Kidney capillary endothelial cell (primary cell): ENCODE measurements at places on chromosomes 7 and 10.
A peak's percentile ranks its signal among the peaks of the same experiment; 100 is the strongest.

- no peak for DNase-seq
Observed at GRCh38 chr7:104855861-104856260, 158.1 kb upstream of the KMT2E start.

DNA sequence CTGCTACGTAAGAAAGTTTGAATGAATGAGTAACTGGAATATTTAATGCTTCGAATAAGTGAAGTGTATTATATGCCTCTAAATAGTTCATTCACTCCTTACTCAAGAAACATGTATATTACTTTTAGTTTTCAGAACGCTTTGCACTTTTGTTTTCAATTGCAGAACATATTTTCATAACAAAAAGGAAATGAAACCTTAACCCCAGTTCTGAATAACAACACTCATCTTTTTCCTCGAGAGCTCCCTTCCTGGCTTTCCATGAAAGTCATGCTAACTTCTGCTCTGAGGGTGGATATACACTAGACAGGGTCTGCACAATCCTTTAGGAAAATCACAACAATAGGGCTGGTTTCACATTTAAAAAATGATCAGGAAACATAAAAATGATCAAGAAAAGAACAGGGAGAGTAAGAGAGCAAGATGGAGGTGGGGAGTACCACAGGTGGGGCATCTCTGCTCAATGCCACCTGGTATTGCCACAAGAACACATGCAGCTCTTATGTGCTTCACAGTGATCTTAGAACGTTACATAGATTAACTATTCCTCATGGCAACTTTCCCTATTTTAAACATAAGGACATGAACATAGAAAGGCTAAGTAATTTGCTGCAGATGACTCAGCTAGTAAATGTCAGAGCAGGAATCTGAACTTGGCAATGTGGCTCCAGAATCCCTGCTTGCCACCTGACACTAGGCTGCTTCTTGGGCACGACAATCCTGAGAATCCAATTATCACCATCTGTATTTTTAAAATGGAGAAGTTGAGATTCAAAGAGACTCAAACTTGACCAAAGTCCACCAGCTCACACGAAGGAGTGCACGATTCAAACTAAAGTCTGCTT lies 219.5 kb upstream of the AOAH start:
- no peak for DNase-seq

GRCh38 chr10:49486738-49487137 lies 52.2 kb downstream of the ERCC6 start:
- DNase-seq: no peak

GRCh38 chr10:112698818-112699164 lies 251.3 kb upstream of the TCF7L2 start:
- DNase-seq: no peak

DNA sequence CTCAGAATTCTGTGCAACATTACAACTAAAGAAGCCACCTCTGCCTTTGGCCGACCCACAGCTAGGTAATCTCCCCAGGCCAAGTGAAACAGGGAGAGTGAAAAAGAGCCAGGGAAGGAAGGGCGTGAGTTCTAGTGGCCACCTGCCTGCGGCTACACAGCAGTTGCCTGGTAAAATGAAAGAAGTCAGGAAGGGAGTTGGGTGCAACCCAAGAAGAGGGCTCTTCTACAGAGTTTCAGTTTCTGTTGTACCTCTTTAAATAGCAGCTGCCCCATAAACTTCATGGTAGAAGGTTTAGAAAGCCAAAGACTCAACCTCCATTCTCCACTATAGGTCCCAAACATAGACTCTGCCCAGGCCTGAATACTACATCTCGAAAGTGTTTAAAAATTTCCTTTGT lies 76.2 kb upstream of the TMEM168 start:
- no peak for DNase-seq

DNA sequence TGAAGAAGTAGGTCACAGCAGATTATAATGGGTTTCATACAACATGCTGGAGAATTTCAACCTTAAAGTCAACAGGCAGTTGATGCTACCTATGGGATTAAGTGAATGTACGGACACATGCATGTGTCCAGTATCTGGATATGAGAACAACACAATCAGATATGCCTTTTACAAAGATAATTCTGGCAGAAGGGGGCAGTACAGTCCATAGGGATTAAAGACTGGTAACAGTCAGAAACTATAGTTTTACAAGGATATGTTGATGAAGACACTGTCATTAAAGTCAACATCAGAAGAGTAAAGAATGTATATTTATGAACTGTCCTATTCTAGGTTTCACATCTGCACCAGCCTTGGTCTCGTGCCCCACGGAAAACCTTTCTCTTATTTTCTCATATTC lies 41.5 kb downstream of the ANKMY2 start:
- peak; percentile 2 for DNase-seq

- no peak for DNase-seq
Observed at GRCh38 chr7:35694161-35694783, 663 bp downstream of the HERPUD2 start.

- DNase-seq: no peak
Observed at GRCh38 chr7:103082497-103082896, 7.6 kb downstream of the ARMC10 start.

DNA sequence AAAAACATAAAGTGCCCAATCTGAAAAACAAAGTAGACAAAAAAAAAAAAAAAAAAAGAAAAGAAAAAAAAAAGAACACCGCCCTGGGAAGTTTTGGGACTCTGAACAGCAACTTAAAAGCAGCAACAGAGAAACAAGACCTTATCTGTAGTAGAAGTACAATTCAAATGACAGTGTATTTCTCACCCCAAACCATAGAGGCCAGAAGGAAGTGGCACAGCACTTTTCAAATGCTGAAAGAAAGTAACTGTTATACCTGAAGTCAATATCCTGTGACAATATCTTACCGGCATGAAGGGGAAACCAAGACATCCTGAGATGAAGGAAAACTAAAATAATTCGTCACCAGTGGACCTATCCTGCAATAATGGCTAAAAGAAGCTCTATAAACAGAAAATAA lies 112.1 kb downstream of the DNAJC1 start:
- DNase-seq: no peak

- no peak for DNase-seq
Observed at GRCh38 chr7:30813466-30813865, 42.2 kb downstream of the MINDY4 start.

GRCh38 chr7:132751244-132751647 lies 175.0 kb upstream of the PLXNA4 start:
- no peak for DNase-seq

DNA sequence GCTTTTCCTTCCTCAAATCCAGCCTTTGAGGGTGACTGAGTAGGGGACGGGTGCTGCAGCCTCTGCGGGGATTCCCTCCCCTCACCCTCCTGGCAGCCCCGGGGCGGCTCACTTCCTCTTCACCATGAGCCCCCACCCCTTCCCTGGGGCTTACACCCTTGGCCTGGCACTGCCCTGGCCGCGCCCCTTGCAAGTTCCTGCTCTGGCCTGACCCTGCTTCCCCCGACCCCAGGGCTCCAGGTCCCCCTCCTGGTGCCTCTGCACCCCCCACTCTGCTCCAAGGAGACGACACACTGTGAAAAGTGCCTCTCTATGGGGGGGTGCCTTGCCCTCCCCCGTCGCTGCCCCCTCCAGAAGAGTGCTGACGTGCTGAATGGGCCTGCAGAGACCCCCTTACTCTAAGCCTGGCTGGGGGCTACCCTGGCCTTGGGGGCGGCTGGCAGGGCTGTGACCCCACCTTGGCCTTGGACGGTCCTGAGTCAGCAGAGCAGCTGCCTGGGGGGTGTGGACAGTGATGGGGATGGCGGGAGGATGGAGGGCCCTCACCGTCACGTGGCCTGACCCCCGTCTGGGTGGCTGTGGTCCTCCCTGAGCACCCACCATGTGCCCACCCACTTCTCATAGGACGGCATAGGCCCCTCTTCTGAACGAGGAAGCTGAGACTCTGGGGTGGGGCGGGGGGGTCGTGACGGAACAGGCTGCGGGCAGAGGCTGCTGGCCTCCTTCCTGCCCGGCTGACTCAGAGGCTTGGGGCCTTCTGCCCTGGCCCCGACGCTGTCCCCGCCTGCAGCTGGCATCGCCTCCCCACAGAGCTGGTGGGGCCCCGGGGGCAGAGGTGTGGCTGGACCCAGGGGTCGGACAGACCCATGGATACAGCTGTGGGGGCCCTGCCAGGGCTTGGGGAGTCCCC lies 9.8 kb downstream of the LFNG start:
- DNase-seq: peak; percentile 62

- DNase-seq: no peak
Observed at GRCh38 chr10:114967071-114967470, 29.1 kb downstream of the TRUB1 start.

DNA sequence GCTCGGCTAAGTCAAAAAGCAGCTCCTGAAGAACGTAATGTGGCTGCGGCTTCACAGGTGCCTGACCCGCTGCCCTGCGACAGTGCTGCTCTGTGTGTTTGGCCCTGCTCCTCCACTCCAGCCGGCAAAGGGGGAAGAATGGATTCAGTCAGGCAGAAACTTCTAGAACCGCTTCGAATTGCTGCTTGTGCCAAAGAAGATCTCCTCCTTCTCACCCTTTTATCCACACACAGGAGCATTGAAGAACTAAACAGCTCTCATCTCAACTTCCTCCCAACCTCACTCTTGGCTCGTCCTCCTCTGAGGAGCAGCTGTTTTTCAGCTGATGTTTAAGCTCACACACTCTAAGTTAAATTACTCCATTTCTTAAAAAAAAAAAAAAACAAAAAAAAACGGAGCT lies 651.4 kb downstream of the INHBA start:
- no peak for DNase-seq

GRCh38 chr7:98387131-98387530 lies 13.8 kb downstream of the BAIAP2L1 start:
- no peak for DNase-seq

DNA sequence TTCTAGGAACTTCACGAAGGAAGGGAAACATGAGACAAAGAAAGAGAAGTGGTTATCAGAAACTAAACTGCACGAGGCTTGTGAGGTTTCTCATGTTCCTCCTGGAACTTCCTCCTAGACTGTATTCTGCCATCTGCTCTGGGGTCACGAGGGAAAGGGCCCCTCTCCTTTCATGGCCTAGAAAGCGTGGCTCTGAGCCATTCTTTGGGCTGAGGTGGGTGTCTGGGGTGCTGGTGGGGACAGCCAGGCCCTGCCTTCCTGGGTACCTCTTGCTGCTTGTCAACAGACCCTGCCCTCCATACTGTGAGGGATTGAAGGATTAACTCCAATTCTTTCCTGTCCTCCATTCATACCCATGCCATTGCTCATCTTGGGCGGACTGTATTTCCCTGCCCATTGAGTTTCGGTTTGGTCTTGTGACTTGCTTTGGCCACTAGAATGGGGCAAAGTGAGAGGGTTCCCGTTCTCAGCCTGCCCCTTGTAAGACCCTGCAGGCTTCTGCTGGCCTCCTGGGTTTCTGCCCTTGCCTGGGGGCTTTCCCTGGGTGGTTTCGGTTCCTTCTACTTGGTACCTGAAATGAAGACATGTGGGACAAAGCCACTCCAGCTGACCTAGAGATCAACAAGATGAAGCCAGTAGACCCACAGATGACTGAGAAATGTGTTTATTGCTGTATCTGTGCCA lies 14.9 kb upstream of the GIMAP8 start:
- DNase-seq: no peak

GRCh38 chr7:137984181-137985041 lies 17.5 kb downstream of the CREB3L2 start:
- no peak for DNase-seq

- no peak for DNase-seq
Observed at GRCh38 chr10:44198780-44199097, 186.2 kb downstream of the CXCL12 start.

DNA sequence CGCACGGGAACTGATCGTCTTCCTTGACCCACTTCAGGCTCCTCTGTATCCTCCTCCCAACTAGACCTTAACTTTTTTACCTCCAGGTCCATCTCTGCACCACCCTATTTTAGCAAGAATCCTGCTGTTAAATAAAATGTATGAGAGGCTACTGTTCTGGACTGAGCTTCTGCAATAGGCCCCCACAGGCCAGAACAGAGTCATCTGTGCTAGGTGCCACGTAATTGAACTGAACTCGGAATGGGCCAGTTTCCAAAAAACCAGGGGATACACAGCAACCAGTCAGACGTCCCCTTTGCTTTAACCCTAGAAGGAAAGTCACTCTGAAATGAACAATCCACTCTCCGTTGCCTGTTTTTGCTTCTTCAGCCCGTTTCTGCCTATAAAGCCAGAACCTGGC lies 71.3 kb downstream of the CHST15 start:
- DNase-seq: no peak

DNA sequence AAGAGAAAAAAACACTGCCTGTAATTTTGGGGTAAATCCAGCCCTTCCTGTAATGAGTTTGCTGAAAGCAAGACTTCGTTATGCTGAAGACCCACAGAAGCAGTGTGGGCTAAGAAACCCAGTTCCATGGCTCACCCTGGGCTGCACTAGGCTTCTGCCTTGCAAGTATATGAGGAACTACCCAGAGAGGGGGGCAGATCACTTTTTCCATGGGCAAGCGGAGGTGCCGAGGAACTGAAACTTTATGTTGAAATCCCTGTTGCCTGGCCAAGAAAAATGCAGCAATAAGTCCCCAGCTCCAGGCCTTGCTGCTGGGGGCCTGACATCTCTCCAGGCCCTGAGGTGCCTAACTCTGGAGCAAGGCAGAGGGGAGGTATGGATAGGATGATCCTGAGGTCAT lies 8.5 kb downstream of the RASSF4 start:
- DNase-seq: no peak

DNA sequence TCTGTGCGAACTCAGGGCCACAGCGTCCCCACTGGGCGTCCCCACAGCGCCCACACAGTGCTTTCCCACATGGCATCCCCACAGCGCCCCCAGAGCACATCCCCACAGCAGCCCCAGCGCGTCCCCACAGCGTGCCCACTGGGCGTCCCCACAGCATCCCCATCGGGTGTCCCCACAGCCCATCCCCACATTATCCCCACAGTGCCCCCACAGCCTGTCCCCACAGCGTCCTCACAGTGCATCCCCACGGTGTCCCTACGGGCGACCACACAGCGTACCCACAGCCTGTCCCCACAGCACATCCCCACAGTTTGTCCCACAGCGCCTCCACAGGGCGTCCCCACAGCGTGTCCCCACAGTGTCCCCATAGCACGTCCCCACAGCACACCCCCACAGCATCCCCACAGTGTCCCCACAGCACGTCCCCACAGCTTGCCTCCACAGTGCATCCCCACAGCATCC lies 131.6 kb downstream of the ACTR3B start:
- DNase-seq: no peak

GRCh38 chr7:5320391-5320790 lies 37.6 kb downstream of the SLC29A4 start:
- DNase-seq: no peak

DNA sequence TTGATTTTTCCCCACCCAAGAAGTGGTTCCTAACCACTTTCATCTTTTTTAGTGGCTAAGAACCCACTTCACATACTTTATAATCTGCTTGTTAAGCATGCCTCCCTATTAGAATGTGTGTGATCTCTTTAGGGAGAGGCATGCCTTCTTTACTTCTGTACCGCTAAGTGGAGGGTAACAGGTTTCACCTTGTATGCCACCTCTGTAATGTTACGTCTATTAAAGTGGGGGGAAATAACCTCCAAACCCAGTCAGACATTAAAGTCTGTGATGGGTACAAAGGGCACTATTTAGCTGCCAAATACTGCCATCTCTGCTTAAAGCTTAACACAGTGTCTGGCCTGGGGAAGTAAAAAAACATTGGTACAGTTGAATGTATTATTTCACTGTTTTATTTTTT lies 51.9 kb downstream of the EPC1 start:
- no peak for DNase-seq

- no peak for DNase-seq
Observed at GRCh38 chr7:36343548-36343947, 46.1 kb upstream of the ANLN start.

GRCh38 chr10:33657154-33657908 lies 322.9 kb upstream of the NRP1 start:
- DNase-seq: peak; percentile 52
